ENCODE measurements at places on chromosomes 7 and 10.
A peak's percentile ranks its signal among the peaks of the same experiment; 100 is the strongest.

DNA sequence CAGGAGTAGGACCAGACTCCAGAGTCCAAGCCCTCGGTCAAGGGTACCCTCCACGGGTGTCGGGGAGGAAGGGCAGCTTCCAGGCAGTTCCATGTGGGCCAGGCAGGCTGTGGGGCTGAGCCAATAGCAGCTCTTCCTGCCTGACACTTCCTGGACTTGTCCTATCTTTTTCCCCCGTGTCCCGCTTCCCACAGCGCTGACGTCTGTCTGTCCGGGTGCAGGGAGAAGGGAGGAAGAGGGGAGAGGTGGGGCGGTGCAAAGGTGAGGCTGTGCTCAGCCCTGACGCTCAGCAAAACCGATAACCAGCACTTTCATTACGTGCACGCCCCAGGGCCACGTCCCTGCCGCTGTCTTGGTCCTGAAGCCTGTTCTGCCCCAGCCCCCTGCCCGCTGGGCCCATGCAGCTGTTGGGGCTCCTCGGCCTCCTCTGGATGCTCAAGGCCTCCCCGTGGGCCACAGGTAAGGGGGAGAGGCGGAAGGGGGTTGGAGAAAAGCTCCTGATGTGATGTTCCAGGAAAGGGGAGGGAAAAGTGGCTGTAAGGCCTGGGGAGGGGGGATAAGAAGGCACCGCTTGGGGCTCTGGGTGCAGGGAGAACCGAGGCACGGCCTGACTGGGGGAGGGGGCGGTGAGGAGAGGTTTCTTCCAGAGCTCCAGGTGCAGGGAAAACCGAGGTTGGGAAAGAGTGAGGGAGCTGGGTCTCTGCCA, at the start of gene MUC3A:
Gene MUC3A, plus strand, starts transcription at position 308 of the 706 bp plus-strand sequence. Its CDS starts 91 bp downstream, at position 399.
- DNase-seq = no peak

DNA sequence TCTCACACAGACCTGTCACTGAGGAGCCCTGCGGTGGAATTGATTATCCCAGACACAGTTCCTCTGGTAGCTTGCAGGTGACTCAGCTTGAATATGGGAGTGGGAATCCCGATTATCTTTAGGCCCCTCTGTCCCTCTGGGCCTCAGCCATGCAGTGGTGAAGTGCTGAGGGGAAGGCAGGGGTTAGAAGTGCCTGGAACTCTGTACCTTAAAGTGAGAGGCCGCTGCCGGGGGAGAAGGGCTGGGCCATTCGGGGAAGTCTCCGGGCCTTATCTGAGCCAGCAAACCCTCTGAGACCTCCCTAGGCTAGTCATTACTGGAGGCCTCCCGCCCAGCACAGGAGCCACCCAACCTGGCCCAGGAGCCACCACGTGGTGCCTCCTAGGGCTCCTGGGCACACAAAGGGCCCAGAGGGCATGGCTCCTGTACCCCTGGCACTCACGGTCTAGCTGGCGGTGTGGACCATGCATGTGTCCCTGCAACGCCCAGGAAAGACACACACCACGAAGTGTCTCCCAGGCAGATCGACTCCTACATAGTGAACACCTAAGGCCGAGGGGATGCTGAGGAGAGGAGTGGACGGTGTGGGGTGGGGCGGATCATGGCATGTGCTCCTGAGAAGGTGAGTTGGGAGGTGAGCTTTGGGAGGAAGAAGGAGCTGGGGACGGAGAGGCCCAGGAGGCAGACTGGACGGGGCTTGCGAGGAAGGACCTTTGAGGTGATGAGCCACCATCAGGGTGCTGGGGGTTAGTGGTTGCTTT, 56.2 kb downstream of the HK1 start:
- no peak for DNase-seq

DNA sequence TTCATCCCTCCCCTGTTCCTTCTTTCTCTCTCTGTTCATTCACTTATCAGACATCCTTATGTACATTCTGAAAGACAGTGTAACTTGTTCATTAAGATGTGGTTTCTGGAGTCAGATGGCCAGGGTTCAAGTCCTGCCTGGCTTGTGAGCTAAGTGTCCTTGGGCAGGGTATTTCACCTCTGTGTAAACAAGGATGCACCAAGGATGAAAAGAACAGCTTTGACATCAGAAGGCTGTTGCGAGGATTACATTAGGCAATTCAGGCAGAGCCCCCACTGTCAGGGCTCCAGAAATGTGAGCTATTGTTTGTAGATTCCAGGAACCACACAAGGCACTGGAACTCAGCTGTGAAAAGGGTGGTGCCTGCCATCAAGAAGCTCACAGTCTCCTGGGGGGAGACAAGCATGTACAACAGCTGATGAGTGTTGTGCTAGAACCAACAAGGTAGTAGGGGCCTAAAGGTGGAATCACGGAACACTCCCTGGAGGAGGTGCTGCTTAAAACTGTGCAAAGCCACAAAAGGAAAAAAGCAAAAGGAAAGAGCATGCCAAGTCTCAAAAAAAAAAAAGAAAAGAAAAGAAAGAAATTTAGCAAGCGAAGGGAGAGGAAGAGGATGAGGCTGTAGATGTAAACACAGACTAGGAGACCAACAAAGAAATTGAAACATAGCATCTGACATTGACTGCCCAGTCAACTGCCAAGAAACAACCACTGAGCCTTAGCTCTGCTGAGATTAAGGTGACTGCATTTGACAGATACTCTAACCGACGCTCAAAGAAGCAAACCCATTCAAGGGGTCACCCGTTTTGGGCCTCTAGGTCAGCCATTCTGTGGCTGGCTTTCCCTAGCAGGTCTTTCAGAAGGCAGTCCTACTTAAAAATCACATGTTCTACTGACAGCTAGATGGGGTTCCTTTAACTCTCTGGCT, 12.5 kb downstream of the PDLIM1 start:
- no peak for DNase-seq

DNA sequence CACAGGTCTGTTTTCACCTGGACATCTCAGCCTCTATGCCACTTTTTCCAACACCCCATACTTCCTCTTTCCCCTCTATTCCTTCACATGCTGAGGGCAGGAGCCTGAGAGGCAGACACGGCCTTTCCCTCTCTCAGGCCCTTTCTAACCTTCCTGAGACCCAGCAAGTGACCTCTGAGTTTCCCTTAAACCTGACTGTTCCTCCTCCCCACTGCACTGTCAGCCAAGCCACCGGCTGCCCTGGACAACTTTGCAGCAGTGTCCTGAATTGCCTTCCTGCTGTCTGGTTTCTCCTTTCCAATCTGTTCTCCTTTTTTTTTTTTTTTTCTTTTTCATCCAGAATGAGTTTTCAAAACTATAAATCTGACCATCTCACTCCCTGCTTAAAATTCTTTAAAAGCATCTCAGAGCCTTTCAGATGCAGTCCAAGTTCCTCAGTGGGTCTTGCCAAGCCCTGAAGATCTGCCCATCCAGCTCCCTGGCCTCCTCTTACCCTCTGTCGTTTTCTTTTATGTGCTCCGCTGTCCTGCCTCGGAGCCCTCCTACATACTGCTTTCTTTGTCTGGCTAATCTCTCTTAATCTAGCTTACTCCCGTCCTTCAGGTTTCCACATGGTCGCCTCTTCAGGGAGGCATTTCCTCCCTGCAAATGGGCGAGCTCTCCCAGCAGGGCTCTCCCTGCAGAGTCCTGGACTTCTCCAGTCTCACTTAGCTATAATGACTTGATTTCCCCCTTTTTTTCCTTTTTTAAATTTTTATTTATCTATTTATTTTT, 30.5 kb downstream of the SLC13A4 start:
- no peak for DNase-seq

- DNase-seq = no peak
Observed at GRCh38 chr7:28544453-28545117, 132.3 kb downstream of the CREB5 start.

DNA sequence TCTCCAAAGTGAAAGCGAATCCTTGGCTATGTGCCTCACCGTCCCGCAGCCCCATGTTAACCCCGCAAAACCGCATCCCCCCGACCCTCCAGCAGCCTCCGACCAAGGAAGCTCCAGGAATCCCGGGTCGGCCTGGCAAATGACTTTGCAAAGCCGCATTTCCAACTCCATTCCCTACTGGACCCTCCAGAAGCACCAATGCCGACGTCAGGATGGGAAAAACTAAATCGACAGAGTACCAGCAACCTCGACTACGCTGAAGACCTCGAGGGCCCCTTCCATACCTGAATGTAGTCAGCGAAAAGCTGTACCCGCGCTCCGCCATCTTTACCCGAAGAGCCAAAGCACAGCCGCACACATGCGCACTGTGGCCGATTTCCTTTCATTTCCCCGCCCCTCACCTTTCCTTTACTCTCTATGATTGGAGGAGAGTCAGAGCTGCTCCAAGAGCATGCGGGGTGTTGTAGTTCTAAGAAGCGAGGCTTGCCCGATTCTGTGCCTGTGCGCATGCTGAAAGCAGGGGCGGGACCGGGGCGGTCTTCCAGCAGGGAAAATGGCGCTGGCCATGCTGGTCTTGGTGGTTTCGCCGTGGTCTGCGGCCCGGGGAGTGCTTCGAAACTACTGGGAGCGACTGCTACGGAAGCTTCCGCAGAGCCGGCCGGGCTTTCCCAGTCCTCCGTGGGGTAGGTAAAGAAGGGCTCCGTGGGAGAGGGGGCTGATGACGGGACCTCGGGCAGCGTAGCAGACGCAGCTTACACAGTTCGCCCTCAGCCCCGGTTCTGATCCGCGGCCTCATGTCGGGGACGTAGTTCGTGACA, at the start of the genes MRPL32 and PSMA2:
Gene MRPL32, plus strand, starts transcription at position 543 of the 818 bp plus-strand sequence. Its CDS starts 11 bp downstream, at position 554.
Gene PSMA2, minus strand, starts transcription at position 341 of the 818 bp plus-strand sequence. Its CDS starts 16 bp downstream, at position 325.
- DNase-seq = peak; percentile 95

GRCh38 chr10:117609095-117609795, 66.7 kb downstream of the EMX2 start:
- DNase-seq = no peak

DNA sequence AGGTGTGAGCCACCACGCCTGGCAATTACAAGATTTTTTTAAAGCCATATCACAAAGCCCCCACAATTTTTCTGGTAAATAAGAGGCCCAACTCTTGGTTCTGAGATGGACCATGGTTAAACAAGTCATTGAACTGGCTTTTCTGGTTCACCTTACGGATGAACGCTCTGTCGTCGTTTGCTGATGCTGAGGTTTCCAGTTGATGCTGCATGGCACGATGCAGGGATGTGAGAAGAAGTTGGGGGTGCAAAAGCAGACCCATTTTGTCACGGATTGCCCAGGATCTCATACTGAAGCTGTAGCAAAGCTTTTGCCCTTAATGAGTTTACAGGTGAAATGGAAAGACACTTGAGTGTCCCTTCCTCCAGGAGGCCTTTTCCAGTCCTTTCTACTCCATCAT, 2.0 kb upstream of the IL2RA start:
- no peak for DNase-seq

DNA sequence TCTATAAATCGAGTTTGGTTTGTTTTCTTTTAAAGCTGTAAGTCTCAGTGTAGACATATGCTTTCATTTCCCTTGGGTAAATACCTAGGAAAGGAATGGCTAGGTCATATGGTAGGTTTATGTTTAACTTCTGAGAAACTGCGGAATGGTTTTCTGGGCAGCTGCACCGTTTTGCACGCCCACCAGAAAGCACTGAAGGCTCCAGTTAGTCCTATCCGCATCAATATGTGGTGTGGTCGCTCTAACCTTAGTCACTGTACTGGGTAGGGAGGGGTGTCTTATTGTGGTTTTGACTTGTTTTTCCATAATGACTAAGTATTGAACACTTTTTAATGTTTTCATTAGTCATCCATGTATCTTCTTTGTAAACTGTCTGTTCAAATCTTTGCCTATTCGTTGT, 279.5 kb upstream of the AKR1E2 start:
- no peak for DNase-seq

DNA sequence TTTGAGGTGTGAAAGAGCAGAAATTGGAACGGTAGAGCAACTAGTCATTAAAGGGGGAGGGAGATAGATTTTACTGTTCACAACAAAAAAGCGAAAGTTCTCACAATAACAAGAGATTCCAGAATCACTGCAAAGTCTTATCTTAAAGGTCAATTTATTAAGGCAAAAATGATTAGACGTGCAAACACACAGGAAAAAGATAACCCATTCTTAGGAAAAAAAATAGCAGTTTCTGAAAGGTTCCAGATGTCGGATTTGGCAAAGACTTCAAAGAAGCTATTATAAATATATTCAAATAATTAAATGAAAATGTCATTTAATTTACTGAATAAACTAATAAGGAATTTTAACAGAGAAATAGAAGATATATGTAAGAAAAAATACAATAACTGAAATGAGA, 70.8 kb upstream of the GNAI1 start:
- no peak for DNase-seq

DNA sequence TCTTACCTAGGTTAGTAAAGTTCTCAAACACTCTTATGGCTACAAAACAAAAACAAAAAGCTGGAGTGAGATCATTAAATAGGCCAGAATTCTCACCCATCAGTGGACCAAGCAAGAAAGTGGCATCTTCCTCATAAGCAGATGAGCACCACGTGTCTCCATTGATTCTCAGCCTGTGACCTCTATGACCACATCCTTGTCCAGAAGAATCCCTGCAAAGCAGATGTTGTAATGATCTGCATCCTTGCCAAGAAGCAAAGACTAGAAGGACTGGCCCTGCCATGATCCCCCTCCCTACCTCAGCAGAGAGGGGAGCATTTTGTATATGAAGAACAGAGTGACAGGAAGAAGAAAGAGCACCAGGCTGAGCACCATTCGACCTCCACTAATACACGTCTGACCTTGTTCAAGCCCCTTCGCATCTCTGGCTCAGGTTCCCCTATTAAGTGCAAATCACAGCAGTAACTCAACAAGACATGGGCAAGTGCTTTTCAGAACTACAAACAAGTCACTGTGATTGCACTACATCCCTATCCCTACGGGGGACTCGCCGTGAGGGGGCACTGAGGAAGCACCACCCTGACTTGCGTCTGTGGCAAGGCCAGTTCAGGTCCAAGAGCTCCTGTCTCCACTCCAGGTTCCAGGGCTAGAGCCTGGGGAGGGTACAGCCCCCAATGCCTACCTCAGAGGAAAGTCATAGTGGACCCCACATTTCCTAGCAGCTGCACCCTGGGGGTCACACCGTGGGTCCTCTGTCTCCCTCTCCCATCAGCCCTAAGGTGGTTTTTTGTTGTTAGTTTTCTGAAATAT, 22.2 kb upstream of the RASSF4 start:
- no peak for DNase-seq

DNA sequence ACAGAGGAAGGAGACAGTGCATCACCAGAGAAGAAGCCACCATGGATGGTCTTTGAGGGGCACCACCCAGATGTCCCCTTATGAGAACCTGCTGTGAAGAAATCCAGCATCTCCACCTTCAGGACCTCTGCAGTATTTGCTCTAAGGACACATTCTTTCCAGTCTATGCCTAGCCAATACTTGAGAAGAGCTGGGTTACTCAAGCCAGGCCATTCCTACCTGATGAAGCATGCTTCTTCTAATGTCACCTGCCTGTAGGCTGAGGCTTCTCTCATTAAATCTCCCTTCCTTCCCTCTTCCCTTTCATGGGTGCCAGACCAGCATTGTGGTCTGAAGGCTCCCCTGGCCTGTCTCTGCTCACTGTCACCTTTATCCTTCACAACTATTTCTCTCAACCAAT, 654.5 kb upstream of the AUTS2 start:
- DNase-seq = no peak

All from HAP-1 (cell line).